T-helper 9 cell (primary cell): ENCODE measurements at places on chromosomes 16 and 17.

- peak; percentile 42 for DNase-seq
These were observed 13.1 kb upstream of the PRR35 start for GRCh38 chr16:546909-547770.

DNA sequence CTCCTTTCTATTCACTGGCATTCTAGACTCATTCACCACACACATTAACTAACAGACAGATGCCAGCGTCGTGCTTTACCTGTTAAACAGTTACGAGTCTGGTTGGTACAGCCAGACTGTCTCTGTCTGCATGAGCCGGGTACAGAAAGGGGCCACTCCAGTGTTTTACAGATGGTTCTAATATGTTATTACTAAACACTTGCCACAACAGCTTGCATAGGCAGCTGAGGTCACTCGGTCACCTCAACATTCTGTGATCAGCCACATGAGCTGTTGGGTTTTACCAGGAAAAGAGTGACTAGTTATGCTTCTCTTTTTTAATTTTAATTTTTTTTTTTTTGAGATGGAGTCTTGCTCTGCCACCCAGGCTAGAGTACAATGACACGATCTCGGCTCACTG lies 25.2 kb downstream of the CD300A start:
- DNase-seq, result no peak

GRCh38 chr17:27759528-27759927 lies 40.8 kb downstream of the NOS2 start:
- no peak for DNase-seq

DNA sequence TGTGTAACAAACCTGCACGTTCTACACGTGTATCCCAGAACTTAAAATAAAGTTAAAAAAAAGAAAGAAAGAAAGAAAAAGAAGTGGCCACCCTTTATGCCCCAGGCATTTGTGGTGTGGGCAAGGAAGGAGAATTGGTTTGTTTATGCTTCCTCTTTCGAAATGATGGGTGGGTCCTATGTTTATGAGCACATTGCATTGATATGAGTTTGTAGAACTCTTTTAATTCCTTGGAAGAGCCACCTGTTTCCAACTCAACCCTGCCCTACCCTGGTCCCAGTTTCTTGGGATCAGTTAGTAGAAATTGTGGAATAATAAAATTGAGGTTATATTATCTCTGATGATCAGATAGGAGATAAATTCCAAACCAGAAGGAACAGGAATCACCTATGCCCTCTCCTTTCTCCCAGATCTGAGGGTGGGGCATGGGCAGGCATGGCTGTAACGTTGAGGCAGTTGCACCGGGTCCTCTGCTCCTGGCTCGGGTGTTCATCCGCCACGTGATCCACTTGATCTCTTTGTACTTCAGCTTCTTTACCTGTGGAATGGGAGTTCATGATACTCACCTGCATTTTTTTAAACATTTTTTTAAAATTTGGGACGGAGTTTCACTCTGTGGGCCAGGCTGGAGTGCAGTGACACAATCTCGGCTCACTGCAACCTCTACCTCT lies 15.9 kb downstream of the CHAD start:
- no peak for DNase-seq

DNA sequence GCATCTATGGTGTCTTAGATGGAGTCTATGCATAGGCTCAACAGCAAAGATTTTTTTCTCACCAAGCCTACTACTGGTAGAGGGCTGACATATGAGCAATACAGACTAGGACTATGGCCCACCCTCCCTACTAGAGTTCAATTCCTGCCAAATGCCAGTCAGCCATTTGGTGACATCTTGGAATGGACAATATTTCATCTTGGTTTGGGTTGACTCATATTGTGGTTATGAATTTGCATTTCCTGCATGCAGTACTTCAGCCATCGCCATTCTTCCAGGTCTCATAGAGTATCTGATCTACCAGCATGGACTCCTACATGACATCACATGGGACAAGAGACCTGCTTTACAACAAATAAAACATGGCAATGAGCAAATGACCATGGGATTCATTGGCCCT lies 778.1 kb upstream of the SOX9 start:
- no peak for DNase-seq

GRCh38 chr16:11316331-11317015 lies 28.8 kb upstream of the RMI2 start:
- no peak for DNase-seq

DNA sequence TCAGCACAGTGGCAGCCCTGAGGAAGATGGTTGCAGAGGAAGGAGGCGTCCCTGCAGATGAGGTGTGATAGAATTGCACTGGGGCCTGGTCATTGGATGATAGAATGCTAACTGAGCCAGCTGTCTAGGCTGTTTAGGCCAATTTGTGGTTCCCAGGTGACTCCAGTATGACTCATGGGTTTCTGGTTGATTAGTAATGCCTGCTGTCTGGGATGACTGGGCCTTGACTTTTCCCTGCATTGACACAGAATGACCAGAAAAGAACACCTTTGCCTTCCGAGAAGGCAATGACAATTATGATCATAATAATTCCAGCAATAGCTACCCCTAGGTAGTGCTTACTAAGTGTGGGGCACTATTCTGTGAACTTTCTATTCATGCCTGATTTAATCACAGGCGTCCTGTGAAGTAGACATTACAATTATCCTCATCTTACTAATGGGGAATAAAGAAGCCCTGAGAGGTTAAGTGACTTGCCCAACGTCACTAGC lies 31.5 kb downstream of the USP43 start:
- no peak for DNase-seq

GRCh38 chr17:67602444-67602843 lies 115.3 kb upstream of the NOL11 start:
- no peak for DNase-seq

DNA sequence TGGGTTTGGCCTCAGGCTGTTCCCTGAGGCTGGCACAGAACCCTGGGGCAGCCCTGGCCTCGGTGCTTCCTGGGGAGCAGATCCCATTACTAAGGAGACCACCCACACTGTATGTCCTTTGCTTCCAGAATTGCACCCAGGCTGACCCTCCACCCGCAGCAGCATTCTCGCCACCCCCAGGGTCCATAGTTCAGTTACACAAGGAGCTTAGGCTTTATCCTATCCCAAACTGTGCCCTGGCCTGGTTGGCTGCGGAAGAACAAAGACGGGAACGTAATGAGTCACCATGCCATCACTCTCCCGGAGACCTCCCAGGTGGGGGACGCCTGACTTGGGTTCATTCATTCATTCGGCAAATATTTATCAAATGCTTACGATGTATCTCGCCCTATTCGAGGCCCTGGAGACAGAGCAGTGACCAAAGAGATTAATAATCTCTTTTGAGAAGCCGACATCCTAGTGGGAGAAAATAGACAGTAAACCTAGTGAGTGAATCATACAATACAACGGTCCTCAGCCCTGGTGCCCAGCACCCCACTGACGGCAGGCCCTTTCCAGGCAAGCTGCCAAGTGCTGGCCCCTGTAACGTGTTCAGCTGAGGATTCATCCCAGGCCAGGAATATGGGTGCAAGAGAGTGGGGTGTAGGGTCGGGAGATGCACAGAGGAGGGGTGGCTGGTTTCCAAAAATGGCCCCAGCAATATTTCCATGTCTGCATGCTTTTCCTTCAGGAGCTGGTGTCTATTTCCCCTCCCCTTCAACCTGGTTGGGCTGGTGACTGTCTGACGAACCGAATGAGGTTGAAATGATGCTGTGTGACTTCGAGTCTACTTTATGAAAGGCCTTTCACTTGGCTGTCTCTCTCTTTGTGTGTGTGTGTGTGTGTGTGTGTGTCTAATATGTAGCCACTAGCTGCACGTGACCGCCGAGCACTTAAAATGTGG lies 134.2 kb downstream of the MGAT5B start:
- DNase-seq, result no peak

- no peak for DNase-seq
These were observed 373.9 kb downstream of the CPPED1 start for GRCh38 chr16:12429756-12430155.

- DNase-seq, result peak; percentile 41
These were observed 4.9 kb downstream of the OR4D1 start for GRCh38 chr17:58153046-58153445.

- no peak for DNase-seq
These were observed 24.2 kb upstream of the CHMP6 start for GRCh38 chr17:80967404-80967872.

DNA sequence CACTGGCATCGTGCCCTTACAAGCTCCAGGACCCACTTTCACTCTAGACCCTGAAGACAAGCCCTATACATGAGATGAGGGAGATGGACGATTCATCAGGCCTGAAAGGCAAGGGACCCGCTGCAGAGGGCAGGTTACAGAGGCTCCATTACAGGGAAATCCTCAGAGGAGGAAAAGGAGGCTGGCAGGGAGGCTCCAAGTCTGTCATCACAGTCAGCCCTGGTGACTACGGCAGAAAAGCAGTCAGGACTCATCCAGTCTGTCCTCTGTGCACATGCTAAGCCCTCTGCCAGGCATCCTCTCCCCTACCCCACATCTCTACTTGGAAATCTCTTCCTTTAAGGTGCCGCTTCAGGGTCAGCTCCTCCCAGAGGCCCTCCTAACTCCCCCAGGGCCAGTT lies 197.7 kb upstream of the CDH5 start:
- no peak for DNase-seq

DNA sequence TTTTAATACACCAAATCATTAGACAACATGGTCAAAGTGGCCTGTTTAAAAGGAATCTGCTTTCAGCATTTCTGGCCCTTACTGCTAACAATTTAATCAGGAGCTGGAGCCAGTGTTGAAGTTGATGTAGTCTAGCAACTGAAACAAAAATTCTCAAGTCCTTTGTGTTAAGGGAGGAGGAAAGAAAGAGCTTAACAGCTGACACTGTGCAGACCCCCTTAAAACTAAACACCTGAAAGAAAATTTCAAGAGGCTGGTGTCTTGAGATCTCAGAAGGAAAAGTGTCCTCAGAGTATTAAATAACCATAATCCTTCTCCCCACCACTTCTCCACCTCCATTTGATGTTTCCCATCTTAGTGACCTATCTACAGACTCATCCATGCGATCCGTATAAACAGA lies 232.1 kb downstream of the FTO start:
- no peak for DNase-seq

- DNase-seq, result no peak
These were observed 18.3 kb downstream of the GLYR1 start for GRCh38 chr16:4828567-4829321.
